ENCODE measurements at places on chromosomes 5 and 9.

- no peak for DNase-seq
Measured at GRCh38 chr9:37036776-37037502, 2.9 kb upstream of the PAX5 start.

DNA sequence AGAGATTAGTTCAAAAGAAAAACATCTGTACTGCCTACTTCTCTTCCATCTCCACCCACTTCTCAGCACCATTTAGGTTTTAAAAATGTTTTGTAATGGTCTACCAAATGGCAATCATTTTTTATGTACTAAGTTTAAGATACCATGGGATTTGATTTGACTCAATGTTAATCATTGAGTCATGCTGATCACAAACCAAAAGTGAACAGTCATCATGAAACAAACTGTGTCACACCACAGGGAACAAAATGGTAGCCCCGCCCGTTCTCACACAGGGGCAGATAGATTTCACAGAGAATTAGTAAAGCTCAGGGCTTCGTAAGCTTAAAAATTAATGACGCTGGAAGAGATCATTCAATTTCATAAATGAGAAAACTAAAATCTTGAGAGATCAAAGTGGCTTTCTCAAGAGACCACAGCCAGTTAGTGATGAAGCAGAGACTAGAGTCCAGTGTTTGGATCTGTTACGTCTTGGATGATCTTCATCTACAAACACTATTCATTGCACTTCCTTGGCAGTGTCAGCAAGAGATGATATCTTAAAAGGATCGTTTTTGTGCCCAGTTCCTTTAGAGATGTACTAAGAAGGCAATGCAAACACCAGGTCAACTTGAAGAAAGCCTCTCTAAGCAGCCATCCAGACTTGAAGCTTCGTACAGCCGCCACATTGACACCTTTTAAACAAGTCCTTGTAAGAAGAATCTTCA, 33.9 kb upstream of the TRIO start:
- no peak for DNase-seq

DNA sequence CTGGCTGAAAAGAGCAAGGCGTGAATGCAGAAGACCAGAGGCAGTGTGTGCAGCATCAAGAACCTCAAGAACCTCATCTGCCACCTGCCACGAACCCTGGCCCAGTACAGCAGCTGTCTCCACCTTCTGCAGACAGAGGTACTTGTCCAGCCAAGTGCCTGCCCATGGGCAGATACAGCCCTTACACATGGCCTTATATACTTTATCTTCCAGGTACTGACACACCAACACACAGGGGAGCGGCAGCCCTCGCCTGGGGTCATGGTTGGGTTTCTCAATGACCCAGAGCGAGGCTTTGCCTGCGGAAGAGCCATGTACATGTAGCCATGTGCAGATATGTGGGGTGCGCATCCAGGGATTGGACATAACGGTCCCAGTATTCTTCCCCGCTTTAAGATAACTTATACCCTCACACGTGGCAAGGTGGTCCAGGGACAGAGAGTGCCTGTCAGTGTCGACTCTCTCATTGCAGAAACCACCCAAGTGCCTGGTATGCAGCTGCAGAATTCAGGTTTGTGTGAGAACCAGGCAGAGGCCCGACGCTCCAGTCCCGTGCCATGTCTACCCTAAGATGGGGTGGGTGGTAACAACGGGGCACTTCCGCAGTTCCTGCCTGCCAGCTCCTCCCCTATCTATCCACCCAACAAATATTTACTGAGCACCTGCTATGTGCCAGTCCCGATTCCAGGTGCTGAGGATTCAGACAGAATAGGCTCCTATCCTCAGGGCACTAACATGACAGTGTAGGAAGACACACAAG, 206.9 kb downstream of the FSTL4 start:
- DNase-seq, result no peak

DNA sequence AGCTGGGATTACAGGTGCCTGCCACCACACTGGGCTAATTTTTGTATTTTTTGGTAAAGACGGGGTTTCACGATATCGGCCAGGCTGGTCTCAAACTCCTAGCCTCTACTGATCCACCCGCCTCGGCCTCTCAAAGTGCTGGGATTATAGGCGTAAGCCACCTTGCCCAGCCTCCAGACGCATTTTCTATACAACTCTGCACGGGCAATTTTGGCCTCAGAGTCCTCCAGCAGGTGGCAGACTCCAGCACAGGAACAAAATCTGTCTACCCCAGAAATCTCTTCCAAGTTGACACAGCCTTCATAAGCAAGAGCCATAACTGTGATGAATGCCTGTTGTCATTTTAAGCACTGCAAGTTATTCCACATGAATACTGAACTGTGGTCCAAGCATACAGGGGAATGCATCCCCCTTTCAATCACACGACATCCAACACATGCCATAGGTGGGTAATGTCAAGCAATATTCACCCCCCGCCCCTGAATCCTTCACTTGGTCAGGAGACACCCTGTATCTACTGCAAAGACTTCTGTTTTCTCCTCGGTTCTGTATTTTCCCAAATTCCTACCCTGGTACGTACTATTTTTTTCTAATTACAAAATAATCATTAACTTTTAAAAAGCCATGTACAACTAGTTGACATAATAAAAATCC, 50.8 kb downstream of the ALDH7A1 start:
- no peak for DNase-seq

DNA sequence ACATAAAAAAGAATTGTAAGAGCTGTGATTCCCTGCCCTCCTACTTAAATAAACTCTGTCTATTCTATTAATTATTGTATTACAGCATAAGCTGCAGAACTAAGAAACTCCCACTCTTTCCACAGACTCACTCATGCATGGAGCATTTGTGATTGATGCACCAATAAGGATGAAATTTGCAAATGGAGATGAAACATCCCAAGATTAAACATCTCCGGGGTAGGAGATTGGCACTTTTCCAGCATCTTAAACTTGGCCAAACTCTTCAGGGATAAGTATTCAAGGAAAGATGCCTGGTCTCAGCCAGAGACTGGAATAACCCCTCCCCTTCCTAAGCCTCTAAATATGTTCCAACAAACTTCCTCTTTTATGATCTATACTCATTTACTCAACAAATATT, 472.0 kb downstream of the ACTL7B start:
- DNase-seq, result no peak

- no peak for DNase-seq
Measured at GRCh38 chr5:139246394-139246793, 47.1 kb upstream of the MATR3 start.

DNA sequence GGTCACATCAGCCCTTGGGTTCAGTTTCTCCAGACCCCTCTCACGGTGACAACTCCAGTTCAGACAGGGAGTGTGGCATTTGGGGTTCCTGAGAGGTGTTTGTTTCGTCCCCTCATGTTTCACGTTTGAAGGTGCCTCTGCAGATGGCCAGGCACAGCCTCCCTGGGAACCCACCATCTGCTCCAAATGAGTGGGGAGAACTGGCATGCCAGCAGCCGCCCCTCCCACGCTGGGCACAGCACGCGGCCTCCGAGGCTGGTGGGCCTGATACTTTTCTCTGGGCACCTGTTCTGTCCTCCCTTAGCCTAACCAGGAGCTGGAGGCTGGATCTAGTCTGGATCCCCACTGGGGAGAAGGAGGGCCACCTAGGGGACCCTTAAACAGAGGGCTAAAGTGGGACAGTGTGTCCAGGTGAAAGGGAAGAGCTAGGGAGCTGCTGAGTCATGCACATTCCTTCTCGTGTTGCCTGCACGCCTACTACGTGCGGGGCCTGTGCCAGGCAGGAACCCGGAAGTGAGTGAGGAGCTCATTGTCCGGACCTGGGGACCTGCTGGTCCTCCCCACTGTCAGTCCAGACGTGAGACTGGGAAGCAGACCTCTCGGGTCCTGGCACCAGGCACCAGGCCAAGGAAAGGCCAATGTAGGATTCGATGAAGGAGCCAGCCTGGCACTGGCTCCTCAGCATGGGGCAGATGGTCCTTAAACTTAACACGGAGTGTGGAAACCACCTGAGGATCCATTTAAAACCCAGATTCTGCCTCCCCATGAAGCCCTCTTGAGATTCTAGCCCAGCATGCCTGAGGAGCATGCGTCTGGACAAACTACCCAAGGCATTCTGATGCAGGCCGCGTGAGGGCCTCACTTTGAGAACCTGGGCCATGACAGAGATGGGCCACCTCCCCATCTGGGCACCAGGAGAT, 11.7 kb downstream of the DNM1 start:
- DNase-seq, result no peak
